ENCODE measurements at places on chromosomes 5 and 9. TPM values are rescaled to one million over a fixed set of nuclear protein-coding genes. Genes with fewer than 3 reads are reported as not detected.

DNA sequence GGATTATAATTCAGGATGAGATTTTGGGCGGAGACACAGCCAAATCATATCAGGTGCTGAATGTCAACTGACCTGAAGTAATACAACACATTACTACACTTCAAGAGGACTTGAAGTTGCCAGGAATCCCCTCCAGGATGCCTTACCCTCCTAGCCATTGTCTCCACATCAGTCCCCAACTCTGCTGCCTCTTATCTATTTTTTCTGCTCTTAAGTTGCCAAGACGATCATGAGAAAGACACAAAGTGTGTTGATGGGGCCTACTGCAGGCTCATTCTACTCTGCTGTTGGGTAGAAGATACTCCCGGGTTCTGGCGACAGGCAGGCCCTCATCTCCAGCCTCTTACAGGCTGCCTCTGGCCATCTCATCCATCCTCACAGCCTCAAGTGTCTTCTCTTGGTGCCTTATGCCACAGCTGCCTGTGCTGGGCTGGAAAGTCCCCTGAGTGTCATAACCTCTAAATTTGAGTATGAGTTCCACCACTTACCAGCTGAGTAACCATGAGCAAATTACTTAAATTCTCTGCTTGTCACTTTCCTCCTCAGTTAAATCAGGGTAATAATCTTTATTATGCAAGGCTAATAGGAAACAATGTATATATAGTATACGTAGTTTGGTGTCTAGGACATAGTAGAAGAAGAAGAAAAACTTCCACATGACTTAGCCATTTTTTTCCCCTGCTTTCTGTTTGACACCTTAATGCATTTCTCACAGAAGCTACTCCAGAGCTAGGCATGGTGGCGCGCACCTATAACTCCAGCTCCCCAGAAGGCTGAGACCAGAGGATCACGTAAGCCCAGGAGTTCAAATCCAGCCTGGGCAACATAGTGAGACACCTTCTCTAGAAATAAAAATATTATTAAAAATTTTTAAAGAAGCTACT is 73.0 kb upstream of the SNX2 start:
- no peak for DNase-seq

DNA sequence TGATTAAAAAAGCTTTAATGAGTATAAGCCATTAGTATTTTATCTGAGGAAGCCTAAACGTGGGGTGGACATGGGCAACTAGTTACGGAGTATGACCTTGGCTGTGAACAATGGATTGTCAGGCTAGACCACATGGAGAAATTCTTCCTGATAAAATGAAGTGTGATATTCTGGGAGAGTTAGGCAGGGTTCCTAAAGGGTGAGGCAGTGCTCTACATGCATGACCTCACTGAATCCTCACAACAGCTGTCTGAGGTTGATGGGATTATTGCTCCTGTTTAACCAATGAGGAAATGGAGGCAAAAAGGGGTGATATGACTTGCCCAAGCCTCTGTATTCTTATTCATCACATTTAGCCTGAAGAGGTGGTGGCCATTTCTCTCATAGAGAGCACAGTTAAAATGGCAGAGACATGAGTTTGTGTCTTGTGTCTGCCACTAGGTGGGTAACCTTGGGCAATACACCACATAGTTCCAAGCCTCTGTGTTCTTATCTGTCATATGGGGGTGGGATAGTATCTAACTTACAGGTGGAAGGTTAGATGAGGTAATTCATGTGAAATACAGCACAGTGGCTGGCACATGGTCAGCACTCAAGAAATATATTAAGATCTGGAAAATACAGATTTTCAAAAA is 96.1 kb upstream of the NR3C1 start:
- no peak for DNase-seq

GRCh38 chr5:139875957-139876356 is 80.3 kb downstream of the PSD2 start:
- no peak for DNase-seq

- no peak for DNase-seq
Measured at GRCh38 chr5:53557386-53557785, 3.1 kb upstream of the NDUFS4 start.

DNA sequence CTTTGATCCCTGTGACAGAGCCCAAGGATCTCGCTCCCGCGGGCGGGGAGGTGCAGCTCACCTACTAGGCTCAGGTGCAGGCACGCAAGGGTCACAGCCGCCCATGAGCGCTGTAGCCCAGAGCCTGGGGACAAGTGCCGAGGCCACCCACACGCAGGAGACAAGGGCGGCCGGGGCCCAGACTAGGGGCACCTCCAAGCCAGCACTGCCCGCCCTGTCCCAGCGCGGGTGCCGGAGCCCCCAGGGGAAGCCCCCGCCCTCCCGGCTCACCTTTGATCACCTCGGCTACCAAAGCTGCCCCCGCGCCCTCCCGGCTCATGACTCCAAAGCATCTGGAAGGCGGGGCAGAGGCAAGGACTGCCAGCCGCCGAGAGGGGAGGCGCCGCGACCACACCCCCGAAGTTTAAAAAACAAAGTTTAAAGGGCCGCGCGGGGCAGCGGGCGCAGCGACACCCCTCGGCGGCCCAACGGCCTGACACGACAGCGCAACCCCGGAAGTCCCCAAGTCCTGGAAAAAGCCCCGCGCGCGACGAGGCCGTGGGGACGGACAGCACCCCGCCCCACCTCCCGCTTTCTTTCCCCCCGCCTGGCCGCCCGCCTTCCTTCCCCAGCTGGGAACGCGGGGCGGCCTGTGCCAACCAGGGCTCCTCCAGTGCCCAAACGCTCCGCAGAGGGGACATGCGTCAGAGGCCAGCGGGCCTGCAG is 53.0 kb downstream of the CDC14B start:
- peak; percentile 76 for DNase-seq

DNA sequence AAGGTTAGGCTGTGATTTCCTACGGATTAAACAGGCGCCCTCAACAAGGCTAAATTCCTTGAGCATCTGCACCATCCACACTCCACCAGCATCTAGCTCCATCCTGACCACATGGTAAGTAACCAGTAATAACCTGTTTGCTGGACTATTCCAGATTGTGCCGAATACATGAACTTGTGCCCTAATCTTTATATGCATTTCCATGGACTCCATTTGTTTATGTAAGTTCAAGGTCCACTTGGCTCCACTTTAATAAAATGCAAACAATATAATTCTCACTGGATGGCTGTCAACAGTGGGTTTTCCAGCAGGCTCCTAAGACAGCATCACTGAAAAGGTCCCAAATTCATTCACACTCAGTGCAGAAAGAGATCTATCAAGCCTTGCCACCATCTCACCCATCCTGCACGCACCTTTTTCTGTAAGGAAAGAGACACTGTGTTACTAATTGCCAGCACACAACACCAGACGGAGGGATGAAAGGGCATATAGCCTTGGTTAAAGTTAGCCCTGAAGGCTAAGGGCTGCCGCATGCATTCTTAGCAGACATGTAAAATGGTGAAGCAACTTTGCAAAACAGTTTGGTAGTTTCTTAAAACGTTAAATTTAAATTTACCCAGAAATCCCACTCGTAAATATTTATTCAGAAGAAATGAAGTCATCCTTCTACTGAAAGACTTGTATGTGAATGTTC is 88.7 kb downstream of the GLIS3 start:
- DNase-seq = no peak

GRCh38 chr9:129889941-129890717 is 54.9 kb downstream of the USP20 start:
- DNase-seq = no peak

- no peak for DNase-seq
Measured at GRCh38 chr5:53302529-53302928, 177.9 kb upstream of the FST start.

DNA sequence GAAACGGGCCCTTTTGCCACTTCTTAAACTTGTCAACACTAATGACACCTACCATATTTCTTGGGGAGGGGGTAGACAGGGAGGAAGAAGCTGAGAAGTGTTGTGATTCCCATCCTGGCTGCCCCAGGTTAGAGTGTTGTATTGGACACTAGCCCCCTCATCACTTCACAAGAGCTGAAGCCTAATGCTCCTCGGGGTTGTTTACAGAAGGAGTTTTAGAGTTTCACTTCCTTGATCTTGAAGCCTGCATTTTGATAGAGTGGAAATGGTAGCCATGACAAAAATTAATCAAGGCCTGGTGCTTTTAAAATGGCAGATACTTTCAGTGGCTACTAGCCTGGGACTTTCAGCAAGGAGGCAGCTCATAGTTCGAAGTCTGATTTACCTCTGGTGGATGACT is 11.0 kb upstream of the FAM120AOS start:
- DNase-seq = no peak

GRCh38 chr9:135695036-135695435 is 4.2 kb downstream of the SOHLH1 start:
- DNase-seq = no peak

DNA sequence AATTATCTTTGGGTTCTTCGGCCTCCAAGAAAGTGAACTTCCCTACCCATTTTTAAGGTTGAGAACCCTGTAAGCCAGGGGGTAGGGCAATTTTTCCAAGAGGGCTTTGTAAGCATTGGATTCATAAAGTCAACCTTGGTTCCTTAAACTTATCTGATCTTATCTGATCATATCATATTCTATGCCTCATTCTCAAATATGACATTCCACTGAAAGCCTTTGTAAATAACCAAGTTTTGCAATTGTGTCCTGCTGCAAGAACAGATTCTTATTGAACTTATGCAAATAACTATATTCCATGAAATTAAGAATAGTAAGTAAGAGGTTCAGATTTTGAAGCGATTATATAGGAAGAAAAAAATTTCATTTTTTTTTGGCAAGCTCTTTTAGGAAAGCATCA is 649.5 kb downstream of the LRRC70 start:
- DNase-seq = no peak

DNA sequence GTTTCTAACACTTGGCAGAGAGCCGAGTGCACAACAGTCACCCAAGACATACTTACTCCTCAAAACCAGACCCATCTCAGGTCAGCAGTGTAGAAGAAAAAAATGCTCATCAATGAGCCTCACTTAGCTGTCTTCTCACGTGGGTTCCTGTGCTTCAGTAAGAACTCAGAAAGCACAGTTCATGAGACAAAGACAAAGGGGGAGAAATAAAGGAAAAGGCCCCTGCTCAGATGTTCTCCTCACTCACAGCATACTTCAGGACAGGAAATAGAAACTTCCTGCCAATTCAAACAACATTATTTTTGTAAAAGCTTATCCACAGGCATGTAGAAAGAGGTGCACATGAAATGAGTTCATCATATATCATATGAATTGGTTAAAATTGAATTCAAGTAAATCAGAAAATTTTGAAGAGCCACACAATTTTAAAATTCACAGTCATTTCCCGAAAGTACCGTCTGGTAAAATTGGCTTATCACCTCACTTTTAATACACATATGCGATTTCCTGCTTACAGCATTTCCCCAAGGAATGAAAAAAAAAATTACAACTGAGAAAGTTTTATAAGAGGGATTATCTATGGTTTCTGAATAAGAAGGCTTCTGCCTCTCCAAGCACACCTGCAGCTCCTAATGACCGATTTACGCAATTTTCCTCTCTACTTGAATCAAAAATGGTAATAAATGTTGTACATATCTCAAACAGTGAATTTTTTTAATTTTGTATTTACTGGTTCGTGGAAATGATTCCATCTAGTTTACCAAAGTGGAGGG is 328.3 kb downstream of the TMEM167A start:
- DNase-seq = no peak

DNA sequence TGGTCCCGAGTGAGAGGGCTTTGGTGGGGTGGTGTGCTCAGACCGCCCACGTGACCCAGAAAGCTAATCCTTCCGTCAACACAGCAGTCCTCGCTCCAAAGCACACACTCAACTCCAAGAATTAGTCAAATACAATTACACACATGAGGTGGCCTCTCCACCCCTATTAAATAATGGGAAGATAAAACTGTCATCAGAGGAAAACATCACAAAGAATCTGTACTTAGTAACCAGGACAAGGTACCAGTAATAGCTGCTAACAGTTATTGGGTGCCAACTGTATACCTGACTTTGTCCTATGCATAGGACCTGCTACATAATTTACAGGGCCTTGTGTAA is 222.8 kb downstream of the HSPA4 start:
- DNase-seq = no peak

- DNase-seq = no peak
Measured at GRCh38 chr5:33641744-33642505, 201.2 kb downstream of the TARS1 start.

DNA sequence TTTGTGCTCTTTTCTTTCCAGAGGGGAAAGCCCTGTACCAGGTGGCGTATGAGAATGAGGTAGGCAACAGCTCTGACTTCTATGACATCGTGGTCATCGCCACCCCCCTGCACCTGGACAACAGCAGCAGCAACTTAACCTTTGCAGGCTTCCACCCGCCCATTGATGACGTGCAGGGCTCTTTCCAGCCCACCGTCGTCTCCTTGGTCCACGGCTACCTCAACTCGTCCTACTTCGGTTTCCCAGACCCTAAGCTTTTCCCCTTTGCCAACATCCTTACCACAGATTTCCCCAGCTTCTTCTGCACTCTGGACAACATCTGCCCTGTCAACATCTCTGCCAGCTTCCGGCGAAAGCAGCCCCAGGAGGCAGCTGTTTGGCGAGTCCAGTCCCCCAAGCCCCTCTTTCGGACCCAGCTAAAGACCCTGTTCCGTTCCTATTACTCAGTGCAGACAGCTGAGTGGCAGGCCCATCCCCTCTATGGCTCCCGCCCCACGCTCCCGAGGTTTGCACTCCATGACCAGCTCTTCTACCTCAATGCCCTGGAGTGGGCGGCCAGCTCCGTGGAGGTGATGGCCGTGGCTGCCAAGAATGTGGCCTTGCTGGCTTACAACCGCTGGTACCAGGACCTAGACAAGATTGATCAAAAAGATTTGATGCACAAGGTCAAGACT is 10.3 kb downstream of the PCYOX1L start:
- DNase-seq = no peak

- DNase-seq = no peak
Measured at GRCh38 chr5:127441799-127442484, 75.5 kb upstream of the PRRC1 start.

- DNase-seq = no peak
Measured at GRCh38 chr9:110058304-110058953, 149.5 kb downstream of the C9orf152 start.

DNA sequence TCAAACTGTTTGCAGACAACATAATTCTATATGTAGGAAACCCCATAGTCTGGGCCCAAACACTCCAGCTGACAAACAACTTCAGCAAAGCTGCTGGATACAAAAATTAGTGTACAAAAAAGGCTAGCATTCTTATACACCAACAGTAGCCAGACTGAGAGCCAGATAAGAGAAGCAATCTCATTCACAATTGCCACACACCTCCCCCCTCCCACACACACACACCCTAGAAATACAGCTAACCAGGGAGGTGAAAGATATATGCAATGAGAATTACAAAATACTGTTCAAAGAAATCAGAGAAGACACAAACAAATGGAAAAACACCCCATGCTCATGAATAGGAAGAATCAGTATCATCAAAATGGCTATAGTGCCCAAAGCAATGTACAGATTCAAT is 9.0 kb downstream of the MTREX start:
- no peak for DNase-seq

GRCh38 chr5:150801117-150801927 is 22.8 kb downstream of the SMIM3 start:
- DNase-seq = no peak

Gene CARTPT
- total RNA-seq = 0.43 TPM

Gene BSPRY
- total RNA-seq = 9.0 TPM

Gene ZNF300
- 15.0 TPM for total RNA-seq

Gene SOWAHA
- total RNA-seq = 4.4 TPM

Gene SLC6A18
- total RNA-seq = 0.48 TPM

Gene PRDM9
- total RNA-seq = not detected

Gene IFNA13
- not detected for total RNA-seq

Gene SH3TC2
- 8.6 TPM for total RNA-seq

Gene FCN1
- total RNA-seq = not detected

Gene NPR3
- total RNA-seq = 116 TPM

Gene ANXA1
- 923 TPM for total RNA-seq

Gene SOX30
- not detected for total RNA-seq

Gene PPP3R2
- total RNA-seq = 0.22 TPM

Gene SLC6A19
- 22.2 TPM for total RNA-seq

Gene LCN15
- 0.93 TPM for total RNA-seq
